ENCODE measurements at places on chromosomes 11 and 22.

DNA sequence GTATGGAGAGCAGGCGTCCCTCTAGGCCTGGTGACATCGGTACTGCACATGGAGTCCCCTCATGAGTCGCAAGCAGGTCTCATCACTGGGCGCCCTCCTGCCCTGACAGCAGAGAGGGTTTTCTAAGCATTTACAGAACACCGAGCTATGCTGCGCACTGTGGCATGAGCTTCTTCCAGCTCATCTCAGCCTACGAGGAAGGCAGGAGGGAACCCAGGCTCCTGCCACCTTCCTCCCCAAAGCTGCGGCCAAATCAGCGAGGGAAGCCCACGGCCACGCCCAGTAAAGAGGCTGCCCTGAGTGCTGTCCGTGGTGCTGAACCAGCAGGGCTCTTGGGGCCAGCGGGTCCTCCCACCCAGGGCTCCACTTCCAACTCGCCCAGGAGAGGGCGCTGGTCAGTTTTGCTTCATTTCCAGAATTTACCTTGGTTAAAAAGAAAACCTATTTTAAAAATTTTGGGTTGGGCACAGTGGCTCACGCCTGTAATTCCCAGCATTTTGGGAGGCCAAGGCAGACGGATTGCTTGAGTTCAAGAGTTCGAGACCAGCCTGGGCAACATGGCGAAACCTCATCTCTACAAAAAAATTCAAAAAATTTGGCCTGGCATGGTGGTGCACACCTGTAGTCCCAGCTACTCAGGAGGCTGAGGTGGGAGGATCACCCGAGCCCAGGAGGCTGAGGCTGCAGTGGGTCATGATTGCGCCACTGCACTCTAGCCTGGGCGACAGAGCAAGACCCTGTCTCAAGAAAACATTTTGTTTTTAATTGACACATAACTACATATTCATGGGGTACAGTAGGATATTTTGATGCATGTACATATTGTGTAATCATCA lies 34.2 kb downstream of the PHF21B start:
- DNase-seq: no peak

DNA sequence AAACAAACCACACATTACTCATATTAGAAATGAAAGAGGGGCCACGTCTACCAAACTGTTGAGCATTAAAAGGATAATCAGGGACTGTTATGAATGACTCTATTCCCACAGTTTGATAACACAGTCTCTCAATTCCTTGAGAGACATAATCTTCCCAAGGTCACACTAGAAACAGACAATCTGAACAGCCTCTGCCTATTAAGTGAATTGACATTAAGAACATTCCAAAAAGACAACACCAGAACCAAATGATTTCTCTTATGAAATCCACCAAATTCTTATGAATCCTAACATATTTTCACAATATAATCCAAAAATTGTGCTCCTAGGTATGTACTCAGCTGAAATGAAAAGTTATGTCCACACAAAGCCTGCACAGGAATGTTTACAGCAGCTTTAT lies 4.6 kb downstream of the RFPL1 start:
- no peak for DNase-seq

GRCh38 chr11:106233191-106233590 lies 155.7 kb downstream of the AASDHPPT start:
- no peak for DNase-seq

GRCh38 chr11:115184901-115185300 lies 319.3 kb downstream of the CADM1 start:
- no peak for DNase-seq

GRCh38 chr11:2158296-2158737 lies 2.7 kb downstream of the INS start:
- DNase-seq: no peak

- DNase-seq: no peak
Observed at GRCh38 chr22:41952713-41953112, 763 bp downstream of the SMIM45 start.

Measured in amygdala (tissue), 56 donors.